Ureter (tissue), 1 donor: ENCODE measurements at places on chromosomes 5 and 9. TPM values are rescaled to one million over a fixed set of nuclear protein-coding genes. Genes with fewer than 3 reads are reported as not detected.

- no peak for DNase-seq
These were observed 29.7 kb downstream of the SLC36A1 start for GRCh38 chr5:151477101-151477500.

DNA sequence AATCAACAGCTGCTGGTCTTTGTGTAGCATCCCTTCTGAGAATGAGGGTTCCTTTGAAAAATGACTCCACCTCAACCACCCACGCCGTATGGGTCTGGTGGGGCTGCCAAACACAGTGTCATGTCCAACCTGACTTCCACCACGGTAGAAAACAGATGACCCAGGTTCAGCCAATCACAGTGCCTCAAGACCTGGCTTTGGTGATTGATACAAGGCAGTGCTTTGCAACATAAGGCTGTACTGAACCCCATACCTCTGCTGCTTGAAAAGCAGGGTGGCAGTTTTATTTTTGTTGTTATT is 11.5 kb upstream of the TGFBR1 start:
- DNase-seq, result no peak

- DNase-seq, result no peak
These were observed 68.2 kb upstream of the S1PR3 start for GRCh38 chr9:88923092-88923491.

GRCh38 chr5:176548967-176549444 is at the start of gene CDHR2:
CDHR2 (plus strand) TSS chr5:176549342; CDS start chr5:176565353, 16,011 bp downstream.
- DNase-seq, result no peak

DNA sequence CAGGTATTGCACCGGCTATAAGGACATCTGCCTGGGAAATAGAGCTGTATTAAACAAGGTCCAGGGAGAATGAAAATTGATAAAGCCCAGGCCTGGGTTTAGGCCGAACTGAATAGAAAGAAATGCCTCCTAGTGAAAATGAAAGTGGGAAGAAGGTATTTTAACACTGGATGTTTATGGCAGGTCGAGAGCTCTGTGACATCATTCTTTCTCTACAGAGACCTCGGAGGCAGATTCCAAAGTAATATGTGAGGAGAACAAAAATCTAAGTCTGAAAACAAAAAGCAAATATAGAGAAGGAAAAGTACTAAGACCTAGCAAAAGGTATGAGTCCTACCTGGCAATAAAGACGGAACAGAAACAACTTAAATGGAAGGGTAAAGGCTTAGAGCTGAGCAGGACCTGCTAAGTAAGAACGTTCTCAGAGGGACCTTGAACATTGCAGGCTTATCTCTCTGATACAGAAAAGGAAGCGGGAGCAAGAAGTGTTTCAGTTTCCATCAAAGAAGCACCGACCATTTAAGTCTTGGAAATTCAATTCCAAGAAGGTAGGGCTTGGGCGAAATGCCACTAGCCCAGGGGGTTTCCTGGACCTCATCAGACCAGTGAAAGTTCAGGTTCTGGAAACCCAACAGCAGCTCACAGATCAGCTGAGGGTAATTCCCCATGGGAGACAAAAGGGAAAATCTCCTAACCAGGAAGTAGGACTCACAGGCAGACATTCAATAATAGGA is 80.0 kb downstream of the SUSD1 start:
- no peak for DNase-seq

DNA sequence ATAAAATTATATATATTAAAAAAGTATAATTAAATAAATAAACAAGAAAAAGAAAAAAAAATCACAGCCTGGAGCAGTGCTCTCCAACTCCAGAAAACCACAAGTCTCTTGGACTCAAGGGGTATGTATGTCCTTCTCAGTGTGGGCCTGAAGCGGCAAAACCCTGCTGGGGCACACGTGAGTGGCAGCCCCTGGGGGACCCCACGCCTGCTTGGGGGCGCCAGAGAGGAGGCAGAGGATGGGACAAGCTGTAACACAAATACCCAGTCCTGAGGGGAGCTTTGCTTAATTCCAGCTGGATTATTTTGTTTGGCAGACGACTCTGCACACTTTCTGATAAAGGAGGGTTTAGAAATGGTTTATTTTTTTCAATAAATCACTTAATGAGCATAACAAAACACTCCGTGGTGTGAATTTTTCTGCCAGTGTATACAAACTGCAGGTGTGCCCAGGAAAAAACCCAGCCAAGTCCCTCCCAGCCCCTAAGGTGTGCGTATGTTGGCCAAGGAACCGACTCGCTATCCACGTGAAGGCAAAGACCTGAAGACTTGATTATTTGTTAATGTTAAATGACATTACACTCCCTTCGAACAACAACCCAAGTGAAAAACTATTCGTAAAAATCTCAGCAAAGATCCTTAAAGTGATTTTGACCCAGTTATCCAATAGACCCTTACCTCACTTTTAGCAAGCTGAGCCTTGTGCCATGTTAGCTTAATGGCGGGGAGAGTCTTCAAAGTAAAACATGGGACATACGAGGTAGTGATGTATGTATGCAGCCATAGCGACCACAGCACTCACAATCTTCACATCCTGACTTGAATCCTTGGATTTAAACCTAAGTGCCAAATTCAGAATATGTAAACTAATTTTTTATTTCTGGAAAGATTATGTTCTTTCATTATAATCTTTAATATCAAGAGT is 32.9 kb downstream of the ANKH start:
- DNase-seq, result no peak

- no peak for DNase-seq
These were observed 220.8 kb upstream of the SLC24A2 start for GRCh38 chr9:20009606-20010005.

DNA sequence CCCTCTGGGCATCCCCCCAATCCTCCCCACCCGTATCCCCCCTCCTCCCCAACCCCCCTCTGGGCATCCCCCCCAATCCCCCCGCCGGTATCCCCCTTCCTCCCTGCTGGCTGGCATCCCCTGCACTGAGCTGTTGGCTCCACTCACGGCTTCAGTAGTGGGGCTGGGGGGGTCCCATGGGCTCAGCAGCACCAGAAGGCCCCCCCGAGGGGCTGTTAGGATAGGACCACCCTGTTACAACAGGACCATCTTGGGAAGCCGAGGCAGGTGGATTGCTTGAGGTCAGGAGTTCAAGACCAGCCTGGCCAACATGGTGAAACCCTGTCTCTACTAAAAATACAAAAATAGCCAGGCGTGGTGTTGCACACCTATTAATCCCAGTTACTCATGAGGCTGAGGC is 42.4 kb downstream of the EXD3 start:
- DNase-seq, result no peak

KLF4 gene
- total RNA-seq, result 33.1 TPM
